Progenitor cell of endocrine pancreas (in vitro differentiated cells): ENCODE measurements at places on chromosomes 12 and 14. TPM values are rescaled to one million over a fixed set of nuclear protein-coding genes. Genes with fewer than 3 reads are reported as not detected.

The LHX5 gene
- 0.41 and 0.78 TPM in 2 replicates for total RNA-seq

The WNT1 gene
- not detected in 2 replicates for total RNA-seq

The CKB gene
- 929 and 983 TPM in 2 replicates for total RNA-seq

The KRT71 gene
- not detected in 2 replicates for total RNA-seq

DNA sequence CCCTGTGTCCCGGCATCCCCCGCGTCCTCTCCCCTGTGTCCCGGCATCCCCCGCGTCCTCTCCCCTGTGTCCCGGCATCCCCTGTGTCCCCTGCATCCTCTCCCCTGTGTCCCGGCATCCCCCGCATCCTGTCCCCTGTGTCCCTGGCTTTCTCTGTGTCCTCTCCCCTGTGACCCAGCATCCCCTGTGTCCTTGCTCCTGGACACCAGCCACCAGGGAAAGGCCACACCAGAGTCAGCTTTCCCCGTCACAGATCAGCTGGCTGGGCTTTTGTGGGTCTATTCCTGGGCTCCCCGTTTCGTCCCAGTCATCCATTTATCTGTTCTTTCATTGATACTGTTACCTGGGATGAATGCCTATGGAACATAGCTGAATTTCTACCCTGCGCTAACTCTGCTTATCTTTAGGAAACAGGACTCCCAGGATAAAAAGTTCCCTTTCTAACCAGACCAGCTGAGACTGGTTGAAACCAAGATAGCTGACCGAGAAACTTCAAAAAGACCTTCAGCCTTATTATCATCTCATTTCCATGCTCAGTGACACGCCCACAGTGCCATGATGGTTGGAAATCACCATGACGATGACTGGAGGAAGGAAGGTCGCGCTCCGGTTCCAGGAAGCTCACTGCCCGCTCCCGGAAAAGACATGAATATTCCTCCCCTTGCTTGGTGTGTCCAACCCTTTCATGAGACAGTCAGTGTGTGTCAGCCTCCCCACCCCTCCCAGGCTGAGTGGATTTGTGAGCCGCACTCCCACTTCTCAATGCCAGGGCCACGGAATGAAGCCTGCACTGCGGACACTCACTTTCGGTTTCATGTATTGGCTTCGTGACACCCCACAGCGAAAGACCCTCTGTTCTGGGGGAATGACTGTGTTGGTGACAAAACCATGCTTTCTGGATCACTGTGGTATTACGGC, 276.4 kb upstream of the SFSWAP start:
- H3K4me3 ChIP-seq: no peak overlapping the region
- peaks cover 3% of the 10 kb centered on the region for H3K4me1 ChIP-seq
- H3K36me3 ChIP-seq: no peaks in the 10 kb centered on the region
- DNase-seq: no peak
- H3K27me3 ChIP-seq: peaks cover 32% of the 10 kb centered on the region
- H3K27ac ChIP-seq: no peak overlapping the region

DNA sequence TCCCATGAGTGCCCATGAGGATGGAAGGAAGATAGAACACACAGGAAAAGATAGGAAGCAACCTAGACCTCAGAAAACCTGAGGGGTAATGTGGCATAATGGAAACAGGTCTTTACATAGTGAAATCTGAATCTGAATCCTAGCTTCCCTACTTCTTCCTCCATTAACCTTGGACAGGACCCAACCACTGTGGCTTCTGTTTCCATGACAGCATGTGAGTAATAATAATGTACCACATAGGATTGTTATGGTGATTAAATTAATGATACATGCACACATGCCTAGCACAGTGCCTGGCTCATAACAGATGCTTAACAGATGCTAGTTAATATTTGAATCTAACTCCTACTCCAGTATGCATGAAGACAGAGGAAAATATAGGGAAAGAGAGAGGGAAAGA, 11.2 kb downstream of the TTC9 start:
- no peak overlapping the region for H3K4me3 ChIP-seq
- H3K27ac ChIP-seq: no peak overlapping the region
- no peaks in the 10 kb centered on the region for H3K27me3 ChIP-seq
- H3K36me3 ChIP-seq: peaks cover 1% of the 10 kb centered on the region
- H3K4me1 ChIP-seq: no peaks in the 10 kb centered on the region

GRCh38 chr12:70648831-70649230, 11.6 kb upstream of the PTPRB start:
- no peak overlapping the region for H3K4me3 ChIP-seq
- no peak overlapping the region for H3K27ac ChIP-seq
- no peak for DNase-seq
- H3K36me3 ChIP-seq: no peaks in the 10 kb centered on the region
- H3K27me3 ChIP-seq: peaks cover 5% of the 10 kb centered on the region

GRCh38 chr14:64681796-64682710, 22.2 kb upstream of the PLEKHG3 start:
- H3K36me3 ChIP-seq: no peaks in the 10 kb centered on the region
- H3K4me1 ChIP-seq: peaks cover 7% of the 10 kb centered on the region
- H3K4me3 ChIP-seq: no peak overlapping the region
- peaks cover 43% of the 10 kb centered on the region for H3K27me3 ChIP-seq

GRCh38 chr12:80754274-80754673, 37.6 kb downstream of the MYF5 start:
- H3K36me3 ChIP-seq: no peaks in the 10 kb centered on the region
- H3K27ac ChIP-seq: no peak overlapping the region
- no peaks in the 10 kb centered on the region for H3K4me1 ChIP-seq
- H3K27me3 ChIP-seq: no peaks in the 10 kb centered on the region
